ENCODE measurements at places on chromosomes 11 and 22.

DNA sequence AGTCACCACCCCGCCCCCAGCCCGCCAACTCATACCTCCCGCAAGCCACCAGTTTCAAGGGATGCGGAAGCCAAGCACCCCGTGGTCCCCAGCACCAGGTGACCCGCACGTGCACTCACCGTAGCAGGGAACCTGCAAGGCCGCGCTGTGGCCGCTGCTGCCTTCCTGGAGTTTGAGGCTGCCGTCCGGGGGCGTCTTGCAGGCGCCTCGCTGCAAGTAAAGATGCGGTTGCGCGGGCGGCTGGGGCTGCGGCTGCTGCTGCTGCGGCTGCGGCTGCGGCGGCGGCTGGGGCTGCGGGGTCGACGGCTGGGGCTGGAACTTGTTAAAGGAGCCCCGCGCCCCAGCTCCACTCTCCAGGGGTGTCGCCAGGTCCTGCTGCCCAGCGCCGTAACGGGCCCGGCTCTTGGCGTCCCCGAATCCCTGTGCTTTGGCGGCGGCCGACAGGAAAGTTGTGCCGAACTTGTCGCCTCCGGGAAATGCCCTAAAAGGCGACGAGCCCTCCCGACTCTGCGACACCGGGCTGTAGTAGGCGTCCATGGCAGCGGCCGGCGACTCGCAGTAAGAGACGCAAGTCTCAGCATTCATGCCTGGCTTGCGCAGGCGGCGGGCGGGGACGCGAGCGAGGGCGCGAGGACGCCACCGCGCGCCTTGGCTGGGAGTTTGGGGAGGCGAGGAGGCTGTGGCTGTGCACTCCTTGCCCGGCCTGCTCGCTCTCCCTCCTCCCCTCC lies at the start of gene ALX4:
Gene ALX4, minus strand, starts transcription at position 662 of the 728 bp plus-strand sequence. Its CDS starts 77 bp downstream, at position 585.
- DNase-seq, result peak; percentile 77

- DNase-seq, result no peak
Observed at GRCh38 chr11:35332524-35332923, 86.8 kb downstream of the SLC1A2 start.

DNA sequence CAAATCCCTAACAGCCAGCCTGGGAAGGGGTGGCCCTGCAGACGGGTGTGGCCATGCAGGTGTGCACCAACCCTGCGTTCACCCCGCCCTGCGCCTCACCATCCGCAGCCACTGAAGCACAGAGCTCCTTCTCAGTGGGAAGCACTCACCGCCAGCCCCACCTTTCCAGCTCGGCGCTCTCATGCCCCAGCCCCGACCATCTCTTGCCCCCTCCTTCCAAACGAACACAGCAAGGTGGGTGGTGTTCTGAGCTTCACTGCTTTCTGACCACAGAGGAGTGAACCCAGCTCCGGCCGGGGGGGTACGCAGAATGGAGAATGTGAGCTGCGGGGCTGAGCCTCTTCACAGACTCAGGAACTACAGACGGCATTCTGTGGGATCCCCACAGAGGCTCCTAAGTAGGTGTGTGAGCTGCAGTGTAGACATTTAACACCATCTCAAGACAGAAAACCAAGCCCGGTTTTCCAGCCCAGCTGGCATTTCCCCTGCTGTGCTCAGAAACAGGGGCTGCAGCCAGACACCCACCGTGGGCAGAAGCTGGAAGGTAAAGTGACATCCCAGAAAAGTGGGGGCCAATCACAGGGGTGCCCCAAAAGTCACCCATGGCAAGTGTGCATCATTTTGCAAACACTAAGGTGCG lies 88.4 kb upstream of the RTL6 start:
- no peak for DNase-seq

DNA sequence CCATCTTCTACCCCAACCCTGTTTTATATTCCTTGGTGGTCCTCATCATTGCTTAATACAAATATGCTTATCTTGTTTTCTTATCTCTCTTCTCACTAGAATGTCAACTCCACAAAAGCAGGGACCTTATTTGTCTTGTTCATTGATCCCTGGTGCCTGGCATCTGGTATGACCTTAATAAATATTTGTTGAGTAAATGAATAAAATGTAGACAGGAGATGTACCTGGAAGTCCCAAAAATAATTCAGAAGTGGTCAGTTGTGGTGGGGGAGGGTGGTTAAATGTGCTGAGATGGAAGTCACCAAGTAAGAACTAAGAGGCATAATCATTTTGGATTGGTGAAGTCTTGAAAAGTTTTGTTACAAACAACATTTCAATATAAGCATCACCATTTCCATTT lies 214.8 kb upstream of the MPPED2 start:
- no peak for DNase-seq

DNA sequence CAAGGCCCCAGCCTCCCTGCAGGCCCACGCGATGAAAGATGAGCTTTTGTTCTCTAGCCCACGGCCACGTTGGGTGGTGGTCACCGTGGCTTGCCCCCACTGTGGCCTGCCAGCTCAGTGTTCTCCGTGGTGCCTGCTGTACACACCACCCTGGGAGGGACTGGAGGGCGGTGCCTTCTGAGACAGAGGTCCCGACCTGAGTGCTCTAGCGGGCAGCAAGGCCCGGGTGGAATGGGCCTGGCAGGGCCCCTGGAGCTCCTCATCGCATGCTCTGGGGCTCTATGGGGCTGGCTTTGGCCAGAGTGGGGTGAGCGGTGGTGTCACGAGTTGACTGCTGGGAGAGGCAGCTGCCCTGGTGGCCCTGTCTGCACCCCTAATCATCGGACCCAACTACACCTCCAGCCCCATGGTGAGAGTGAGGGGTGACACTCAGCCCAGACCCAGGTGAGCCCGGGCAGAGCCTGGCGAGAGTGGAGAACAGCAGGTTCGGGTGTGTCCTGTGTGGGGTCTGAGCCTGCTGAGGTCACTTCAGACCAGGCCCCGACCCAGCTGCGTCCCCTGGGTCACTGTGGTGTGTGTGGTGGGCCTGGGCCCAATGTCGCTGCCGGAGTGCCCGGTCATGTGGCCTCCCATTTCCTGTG lies 541.9 kb downstream of the TBC1D22A start:
- DNase-seq, result no peak

- DNase-seq, result no peak
Observed at GRCh38 chr11:74460481-74461154, 6.7 kb downstream of the KCNE3 start.

DNA sequence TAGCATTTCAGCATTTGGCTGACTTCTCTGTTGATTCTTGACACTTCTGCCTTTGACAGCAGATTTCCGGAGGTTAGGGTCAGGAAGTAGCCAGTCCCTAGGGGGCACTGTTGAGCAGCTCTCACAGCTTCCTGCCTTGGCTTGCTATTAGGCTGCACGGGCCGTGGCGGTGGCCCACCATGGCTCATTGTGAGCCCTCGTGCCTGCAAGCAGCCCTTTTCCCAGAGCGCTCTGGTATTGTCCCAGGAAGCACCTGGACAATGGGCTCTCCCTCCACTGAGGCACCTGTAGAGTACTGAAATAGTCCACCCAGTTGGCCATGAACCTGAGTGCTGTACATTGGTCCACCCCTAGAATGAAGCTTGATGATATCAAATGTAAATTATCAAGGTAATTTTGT lies 100.2 kb upstream of the GAL start:
- DNase-seq, result peak; percentile 16

DNA sequence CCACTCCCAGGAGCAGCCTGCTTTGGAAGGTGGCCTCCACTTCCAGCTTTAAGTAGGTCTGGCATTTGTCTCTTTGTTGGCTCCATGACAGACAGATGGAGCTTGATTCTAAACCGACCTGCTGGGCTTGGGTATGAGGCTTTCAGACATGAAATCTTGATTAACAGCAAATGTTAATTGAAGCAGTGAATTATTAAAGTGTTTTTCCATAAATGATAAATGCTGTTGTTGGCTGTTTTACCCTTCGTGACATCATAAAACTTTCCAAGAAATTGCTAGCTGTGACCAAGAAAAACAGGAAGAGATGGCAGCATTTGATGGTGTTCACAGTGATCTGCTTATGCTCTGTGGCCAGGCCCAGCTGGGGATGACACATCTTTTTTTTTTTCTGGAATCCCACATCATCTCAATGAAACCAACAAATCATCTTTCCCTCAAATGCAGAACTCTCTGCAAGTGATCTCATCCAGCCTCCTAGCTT lies 66.1 kb downstream of the RBMXL2 start:
- peak; percentile 51 for DNase-seq

- no peak for DNase-seq
Observed at GRCh38 chr11:120819003-120819402, 204.9 kb upstream of the TBCEL start.

Measured in foreskin fibroblast (primary cell).